ENCODE measurements at places on chromosomes 1 and 21. TPM values are rescaled to one million over a fixed set of nuclear protein-coding genes. Genes with fewer than 3 reads are reported as not detected.

WNT4 gene
- polyA plus RNA-seq, result 8.2 TPM

DNA sequence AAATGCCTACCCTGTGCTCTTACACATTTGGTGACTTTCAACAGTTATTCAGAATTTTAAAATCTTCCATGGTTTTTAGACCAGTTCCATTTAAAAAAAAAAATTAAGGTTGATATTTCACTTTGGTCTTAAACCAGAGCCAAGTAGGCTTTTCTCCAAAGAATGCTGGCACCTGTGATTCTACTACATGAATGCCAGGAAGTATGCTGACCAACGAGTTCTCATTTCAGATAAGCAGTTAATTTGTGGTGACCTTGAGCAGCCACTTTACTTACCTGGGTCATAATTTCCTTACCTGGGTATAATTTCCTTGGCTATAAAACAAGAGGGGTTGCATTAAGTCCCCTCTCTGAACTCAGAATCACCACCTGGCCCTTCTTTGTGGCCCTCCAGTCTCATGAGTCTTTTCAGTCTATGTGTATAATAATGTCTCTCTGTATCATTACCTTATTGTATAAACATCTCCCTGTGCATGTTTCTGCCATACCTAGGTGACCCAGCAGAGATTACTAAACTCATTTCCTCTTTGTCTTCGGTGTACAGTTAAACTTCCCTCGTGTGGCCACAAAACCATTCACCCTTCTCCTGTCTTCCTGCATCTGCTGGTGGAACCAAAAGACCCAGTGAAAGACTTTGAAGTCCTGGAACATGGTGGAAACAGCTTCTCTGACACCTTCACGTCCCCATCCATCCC lies 139.1 kb upstream of the DPT start:
- no peak for DNase-seq

TRPM2 gene
- 0.82 TPM for polyA plus RNA-seq

GRCh38 chr1:240618946-240619345 lies 7.0 kb upstream of the GREM2 start:
- DNase-seq, result no peak
